ENCODE measurements at places on chromosomes 16 and 17.

- DNase-seq = no peak
Observed at GRCh38 chr16:67421030-67421429, 4.8 kb upstream of the ZDHHC1 start.

GRCh38 chr16:66598111-66598510 is 6.4 kb upstream of the CMTM3 start:
- no peak for DNase-seq

- DNase-seq = no peak
Observed at GRCh38 chr17:17122781-17123483, 80.7 kb downstream of the MPRIP start.

DNA sequence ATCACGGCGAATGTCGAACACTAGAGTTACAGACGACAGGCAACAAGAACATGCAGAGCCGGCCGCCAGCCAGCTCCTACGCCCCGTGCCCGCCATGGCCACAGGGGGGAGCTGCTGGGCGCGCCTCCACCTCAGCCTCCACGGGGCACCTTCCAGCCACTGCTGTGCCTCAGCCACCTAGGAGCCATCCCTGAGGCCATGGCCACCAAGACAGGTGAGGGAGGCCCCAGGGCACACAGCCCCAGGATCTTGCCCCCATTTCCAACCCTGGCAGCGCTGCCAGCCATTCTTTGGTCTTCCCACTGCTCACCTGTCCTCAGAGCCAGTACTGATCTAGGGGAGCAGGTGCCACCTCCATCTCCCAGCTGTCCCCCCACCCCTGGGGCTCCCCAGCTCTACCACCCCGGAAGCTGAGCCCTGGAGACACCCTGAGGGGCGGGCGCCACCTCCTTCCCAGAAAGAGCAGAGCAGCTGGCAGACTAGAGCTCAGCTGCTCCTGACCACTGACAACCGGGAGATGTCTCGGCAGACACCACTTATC is 11.8 kb downstream of the GNPTG start:
- peak; percentile 58 for DNase-seq

DNA sequence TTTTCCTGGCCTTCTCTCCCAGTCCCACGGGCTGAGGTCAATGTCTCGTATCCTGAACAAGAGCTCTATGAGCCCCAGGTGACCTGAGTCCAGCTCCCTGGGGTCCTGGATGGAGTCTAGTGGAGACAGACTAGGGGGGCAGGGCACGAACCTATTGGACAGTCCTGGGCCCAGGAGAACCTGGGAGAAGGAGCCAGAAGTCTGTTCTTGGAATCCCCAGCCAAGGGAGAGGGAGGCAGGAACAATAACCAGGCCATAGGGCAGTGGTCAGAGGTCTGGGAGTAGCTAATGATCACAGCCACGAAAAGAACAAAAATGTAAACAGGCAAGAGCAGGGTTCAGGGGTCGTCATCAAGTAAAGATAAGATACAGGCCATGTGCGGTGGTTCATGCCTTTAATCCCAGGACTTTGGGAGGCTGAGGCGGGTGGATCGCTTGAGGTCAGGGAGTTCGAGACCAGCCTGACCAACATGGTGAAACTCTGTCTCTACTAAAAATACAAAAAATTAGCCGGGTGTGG is 60.8 kb downstream of the COPRS start:
- DNase-seq = no peak

- DNase-seq = no peak
Observed at GRCh38 chr17:13601776-13602551, at the start of gene HS3ST3A1. TSS of gene HS3ST3A1 (minus strand) at chr17:13601929. CDS start at chr17:13601129, 800 bp downstream.

DNA sequence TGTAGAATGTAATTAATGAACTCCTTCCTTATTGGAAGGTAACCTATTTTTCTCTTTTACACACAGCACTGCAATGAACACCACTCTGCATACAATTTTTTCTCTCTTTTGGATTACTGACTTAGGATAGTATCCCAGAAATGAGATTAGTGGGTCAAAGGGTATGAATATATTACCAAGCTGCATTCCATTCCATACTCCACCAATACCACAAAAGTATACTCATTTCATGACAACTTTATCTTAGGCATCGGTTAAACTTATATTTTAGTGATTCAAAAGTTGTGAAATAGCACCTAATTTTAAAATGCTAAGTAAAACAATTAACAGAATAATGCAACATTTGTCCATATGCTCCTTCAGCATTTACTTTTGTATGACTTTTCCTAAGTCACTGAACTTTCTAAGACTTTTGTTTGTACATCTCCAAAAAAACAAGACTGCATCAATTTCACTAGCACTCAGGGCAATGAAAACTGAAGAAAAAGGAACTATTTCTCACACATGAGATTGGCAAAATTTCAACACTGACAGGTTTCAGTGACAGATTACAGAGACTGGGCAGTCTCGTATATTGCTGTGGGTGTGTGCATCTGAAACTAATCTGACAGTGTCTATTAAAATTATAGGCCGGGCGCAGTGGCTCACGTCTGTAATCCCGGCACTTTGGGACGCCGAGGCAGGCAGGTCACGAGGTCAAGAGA is 32.1 kb downstream of the HELZ start:
- DNase-seq = no peak

- DNase-seq = no peak
Observed at GRCh38 chr17:77006971-77007649, 133.7 kb upstream of the SEC14L1 start.

All from stimulated activated CD8-positive, alpha-beta memory T cell treated with anti-CD3 and anti-CD28 coated beads, Interleukin-4, amount 100 ng/mL, for 24 hours (primary cell).